NCI-H748 treated with DMSO at 0.1 percent for 48 hours (cell line): ENCODE measurements at places on chromosomes 1 and 21.

DNA sequence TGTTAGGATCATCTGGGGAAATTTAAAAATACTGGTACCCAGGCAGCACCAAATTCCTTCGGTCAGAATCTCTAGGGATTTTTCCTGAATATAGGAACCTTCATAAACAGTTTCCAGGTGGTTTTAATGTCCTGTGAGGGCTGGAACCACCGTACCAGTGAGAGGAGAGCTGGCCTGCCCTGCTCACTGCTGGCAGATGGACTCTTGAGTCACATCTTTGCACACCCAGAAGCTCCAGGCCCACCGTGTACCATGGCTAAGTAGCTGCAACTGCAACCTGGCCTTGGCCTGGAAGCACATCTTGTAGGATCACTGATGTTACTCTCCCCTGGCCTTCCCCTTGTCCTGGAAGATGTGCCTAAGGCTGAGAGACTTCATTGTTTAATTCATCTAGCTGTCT is 181.5 kb downstream of the DISC1 start:
- DNase-seq: no peak

- DNase-seq: no peak
These were observed 155.9 kb downstream of the ZNF281 start for GRCh38 chr1:200253774-200254495.

DNA sequence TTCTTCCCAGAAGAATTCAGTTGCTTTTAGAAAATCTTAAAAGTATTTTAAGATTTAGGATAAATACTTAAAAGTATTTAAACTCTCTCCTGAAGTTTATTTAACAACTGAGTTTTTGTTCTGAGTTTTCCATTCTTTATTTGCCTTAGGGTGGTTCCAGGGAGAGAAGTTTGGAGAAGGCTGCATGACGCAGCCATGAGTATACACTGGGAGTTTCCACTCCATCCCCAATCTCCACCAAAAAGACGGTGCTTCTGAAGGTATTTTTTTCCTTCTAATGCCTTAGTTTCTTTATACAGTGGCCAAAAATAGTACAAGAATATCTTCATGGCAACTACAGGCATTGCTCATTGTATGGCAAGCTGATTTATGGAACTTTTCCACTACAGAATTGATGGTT is 122.7 kb downstream of the ST6GALNAC5 start:
- DNase-seq: no peak

DNA sequence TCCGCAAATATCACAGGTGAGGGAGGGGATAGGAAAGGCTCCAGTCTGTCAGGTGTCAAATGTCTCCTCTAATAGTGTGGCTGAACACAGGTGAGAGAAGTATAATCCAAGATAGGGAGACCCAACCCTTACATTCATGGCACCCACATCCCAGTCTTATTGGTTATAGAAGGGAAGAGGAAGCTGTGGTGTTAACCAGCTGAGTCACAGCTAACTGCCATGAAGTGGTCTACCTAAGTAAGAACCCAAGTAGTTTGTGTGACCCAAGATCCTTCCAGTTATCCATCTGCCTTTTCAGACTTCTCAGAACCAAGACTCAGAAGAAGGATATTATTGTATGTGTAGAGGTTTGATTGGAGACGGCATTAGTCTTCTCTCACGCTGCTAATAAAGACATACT is 37.1 kb downstream of the DDAH1 start:
- DNase-seq: no peak

DNA sequence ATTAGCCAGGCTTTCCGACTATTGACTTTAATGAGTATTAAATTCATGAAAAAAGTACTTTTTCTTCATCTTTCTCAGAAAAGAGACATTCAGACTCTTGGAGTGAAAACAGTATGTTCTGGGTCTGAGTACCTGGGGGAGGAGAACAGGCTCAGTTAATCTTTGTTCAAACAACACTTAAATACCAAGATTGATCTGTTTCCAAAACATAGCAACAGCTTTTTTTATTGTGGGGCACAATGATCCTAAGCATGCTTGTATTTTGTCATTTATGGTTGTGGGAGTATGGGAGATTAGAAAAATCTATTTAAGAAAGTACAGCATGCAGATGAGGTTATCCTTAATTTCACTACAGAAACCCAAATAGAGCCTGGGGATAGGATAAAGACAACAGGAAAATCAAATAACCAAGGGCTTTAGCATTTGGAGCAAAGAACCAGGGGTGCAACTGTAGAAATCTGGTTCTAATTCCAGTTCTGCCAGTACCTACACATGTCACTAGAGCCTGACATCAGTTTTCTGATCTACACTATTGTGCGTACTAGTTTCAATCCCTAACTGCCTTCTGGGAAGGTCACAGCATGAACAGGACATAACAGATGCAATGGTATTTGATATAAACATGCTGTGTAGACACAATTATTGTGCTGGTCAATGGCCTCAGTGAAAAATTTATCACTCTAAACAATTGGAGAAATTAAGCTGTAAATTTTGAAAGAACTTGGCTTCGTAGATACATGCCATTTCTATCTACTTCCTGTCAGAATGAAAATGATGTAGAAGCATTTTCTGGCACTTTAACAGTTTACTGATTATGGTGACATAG is 91.2 kb downstream of the KCNK1 start:
- DNase-seq: no peak

- no peak for DNase-seq
These were observed 217.2 kb upstream of the HOOK1 start for GRCh38 chr1:59597420-59598119.

GRCh38 chr1:163544441-163544840 is 222.7 kb downstream of the NUF2 start:
- no peak for DNase-seq

DNA sequence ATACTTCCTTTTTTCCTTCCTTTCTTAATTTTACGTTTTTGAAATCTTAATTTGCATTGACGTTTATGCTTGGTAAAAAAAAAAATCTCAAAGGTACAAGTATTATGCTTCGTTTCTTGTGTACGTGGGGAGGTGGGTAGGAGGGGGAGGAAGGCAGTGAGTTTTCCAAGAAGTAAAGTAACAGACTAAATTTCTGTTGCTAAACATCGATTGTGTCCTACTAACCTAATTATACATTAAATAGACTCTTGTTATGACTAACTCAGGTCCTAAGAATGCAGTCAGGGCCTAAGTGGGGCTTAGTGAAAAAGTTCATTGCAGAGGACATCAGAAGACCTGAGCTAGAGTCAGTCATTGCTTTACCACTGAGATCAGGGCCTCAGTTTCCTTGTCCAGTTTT is 17.5 kb downstream of the NEK7 start:
- DNase-seq: no peak

DNA sequence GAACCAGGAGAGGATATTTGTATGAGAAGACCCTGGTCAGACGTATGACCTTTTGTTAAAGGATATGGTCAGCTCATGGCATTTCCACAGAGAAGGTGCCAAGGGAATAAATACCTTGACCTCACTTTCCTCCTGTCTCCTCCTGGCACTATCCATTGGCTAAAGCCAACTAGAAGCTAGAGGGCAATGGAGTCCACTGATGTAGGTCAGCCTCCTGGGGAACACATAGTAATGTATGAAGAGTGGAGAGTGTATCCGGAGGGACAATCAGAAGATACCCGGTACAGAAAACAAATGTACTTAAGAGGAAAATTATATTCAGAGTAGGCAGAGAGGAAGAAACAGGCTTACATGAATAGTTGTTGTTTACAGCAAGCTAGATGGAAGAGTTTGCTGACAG is 698 bp upstream of the NTMT2 start:
- no peak for DNase-seq

- DNase-seq: no peak
These were observed 2.9 kb downstream of the GFI1 start for GRCh38 chr1:92483610-92484471.

- peak; percentile 27 for DNase-seq
These were observed 2.6 kb upstream of the TOR3A start for GRCh38 chr1:179079113-179079761.

DNA sequence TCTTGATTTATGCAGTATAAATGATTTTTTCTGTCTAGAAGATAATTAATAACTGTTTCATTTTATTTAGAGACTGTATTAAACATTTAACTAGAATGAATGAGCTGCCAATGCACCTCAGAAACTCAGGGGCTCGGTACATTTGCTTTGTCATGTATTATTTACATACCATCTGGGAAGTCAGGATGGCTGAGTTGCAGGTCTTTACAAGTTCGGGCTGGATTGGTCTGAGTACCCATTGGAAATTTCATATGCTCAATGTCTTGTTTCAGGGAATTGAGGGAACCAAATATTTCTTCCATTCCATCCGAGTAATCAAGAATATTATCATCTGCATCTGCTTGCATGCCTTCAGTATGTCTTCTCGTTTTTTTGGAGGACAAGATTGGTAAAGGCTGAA is 221.7 kb downstream of the COL11A1 start:
- DNase-seq: no peak

- DNase-seq: no peak
These were observed 168.8 kb upstream of the B3GALT2 start for GRCh38 chr1:193355178-193355577.

DNA sequence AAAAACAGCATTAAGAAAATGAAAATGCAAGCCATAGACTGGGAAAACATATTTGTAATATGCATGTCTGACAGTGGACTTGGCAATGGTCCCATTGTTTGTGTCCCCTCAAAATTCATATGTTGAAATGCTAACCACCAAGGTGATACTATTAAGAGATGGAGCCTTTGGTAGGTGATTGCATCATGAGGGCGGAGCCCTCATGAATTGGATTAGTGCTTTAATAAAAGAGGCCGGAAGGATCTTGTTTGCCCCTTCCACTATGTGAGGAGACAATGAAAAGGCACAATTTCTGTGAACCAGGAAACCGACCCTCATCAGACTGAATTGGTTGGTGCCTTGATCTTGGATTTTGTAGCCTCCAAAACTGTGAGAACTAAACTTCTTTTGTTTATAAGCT is 232.3 kb downstream of the GPR52 start:
- peak; percentile 9 for DNase-seq

- no peak for DNase-seq
These were observed 239.0 kb downstream of the TOMM20 start for GRCh38 chr1:234889643-234890042.

GRCh38 chr1:58992643-58993042 is 208.8 kb upstream of the JUN start:
- no peak for DNase-seq

GRCh38 chr1:41529621-41530395 is 45.3 kb upstream of the EDN2 start:
- DNase-seq: no peak

DNA sequence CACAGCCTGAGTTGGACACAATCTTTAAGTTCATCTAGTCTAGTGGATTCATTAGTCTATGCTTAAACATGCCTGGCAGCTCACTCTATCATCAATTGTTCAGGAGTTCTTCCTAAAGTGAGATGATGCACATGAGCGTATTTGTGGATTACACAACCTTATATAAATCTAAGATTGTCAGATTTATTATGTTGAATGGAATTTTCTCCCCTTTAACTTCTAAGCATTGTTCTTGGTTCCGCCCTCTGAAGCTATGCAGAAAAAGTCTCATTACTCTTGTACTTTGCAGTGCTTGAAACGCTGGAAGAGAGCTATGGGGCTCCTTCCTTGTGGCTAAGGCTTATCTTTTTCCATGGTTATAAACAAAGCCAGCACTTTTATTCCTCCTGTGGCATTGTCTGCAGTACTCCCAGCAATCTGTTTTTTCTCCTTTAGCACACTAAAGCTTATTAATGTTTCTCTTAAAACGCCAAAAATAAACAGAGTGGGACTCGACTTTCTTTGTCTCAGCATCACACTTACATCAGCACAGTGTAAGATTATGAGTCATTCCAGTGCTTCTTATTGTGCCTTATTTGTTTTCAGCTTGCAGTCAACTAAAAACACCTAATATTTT is 316.8 kb upstream of the CAMK1G start:
- no peak for DNase-seq

- no peak for DNase-seq
These were observed 42.5 kb upstream of the GPR52 start for GRCh38 chr1:174405219-174405618.

DNA sequence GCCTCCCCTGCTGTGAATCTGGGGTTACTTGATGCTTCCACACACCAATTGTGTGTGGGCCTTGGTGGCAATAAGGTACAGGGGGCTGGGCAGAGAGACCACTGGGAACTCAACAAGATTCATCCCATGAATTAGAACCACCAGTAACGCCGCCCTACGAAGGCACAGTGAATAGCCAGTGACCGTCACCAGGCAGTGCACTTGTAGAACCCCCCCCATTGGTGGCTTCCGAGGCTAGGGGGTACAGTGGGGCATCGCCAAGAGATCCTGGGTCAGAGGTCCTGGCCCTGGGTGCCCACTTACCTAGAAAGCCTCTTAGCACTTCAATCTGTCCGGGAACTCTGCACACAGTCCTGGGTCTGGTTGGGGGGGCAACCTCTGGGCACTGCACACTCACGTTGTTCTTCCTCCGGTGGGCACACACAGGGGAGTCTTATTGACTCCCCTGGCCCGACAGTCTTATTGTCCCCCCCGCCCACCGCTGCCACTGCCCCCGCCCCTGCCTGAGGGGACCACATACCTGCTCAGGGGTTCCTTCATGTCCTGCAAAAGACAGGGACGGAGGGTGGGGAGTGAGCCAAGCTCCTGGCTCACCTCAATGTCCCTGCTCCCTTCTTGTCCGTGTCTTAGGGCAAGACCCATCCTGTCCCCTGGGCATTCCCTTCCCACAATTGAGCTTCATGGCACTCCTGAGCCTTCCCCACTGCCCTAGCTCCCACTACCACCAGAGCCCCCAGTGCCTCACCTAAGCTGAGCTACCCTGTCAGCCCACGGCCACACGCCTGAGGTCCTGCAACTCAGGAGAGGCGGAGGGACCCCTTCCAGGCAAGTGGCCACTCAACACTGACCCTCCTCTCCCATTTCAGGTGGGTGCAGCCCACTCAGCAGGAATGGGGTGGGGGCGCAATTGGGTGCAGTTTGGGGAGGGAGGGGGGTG is 2.5 kb upstream of the TRIM11 start:
- no peak for DNase-seq
